ENCODE measurements at places on chromosomes 11 and 22. TPM values are rescaled to one million over a fixed set of nuclear protein-coding genes. Genes with fewer than 3 reads are reported as not detected.

Gene DCDC1
- not detected for total RNA-seq

Gene EMID1
- total RNA-seq: 2.5 TPM

Gene OR6Q1
- not detected for total RNA-seq

Gene PTGDR2
- 0.25 TPM for total RNA-seq

Gene RFPL1
- total RNA-seq: not detected

Gene SYCE3
- total RNA-seq: not detected

Gene SMC1B
- not detected for total RNA-seq

Gene CHRNA10
- total RNA-seq: not detected

Data from vagina (tissue), 2 donors.